ENCODE measurements at places on chromosomes 13 and 19. TPM values are rescaled to one million over a fixed set of nuclear protein-coding genes. Genes with fewer than 3 reads are reported as not detected.

The KL gene
- 1.6 TPM for total RNA-seq

The FUT1 gene
- total RNA-seq = 0.52 TPM

The CDC34 gene
- 48.0 TPM for total RNA-seq

The DLL3 gene
- total RNA-seq = 0.14 TPM

The CLEC4G gene
- total RNA-seq = 0.52 TPM

The ZNF799 gene
- 8.0 TPM for total RNA-seq

The FAM216B gene
- total RNA-seq = 0.05 TPM

The LACC1 gene
- 5.8 TPM for total RNA-seq

The PRKCG gene
- total RNA-seq = 1.1 TPM

The FXYD1 gene
- 3.2 TPM for total RNA-seq

The RGS9BP gene
- 0.76 TPM for total RNA-seq

The NLRP9 gene
- total RNA-seq = not detected

The ZNF627 gene
- 18.4 TPM for total RNA-seq

The TFDP1 gene
- 46.3 TPM for total RNA-seq

The SLC25A15 gene
- 14.5 TPM for total RNA-seq

The PDCD5 gene
- 92.6 TPM for total RNA-seq

All from thymus (tissue), 14 donors.